ENCODE measurements at places on chromosomes 16 and 17. TPM values are rescaled to one million over a fixed set of nuclear protein-coding genes. Genes with fewer than 3 reads are reported as not detected.

DNA sequence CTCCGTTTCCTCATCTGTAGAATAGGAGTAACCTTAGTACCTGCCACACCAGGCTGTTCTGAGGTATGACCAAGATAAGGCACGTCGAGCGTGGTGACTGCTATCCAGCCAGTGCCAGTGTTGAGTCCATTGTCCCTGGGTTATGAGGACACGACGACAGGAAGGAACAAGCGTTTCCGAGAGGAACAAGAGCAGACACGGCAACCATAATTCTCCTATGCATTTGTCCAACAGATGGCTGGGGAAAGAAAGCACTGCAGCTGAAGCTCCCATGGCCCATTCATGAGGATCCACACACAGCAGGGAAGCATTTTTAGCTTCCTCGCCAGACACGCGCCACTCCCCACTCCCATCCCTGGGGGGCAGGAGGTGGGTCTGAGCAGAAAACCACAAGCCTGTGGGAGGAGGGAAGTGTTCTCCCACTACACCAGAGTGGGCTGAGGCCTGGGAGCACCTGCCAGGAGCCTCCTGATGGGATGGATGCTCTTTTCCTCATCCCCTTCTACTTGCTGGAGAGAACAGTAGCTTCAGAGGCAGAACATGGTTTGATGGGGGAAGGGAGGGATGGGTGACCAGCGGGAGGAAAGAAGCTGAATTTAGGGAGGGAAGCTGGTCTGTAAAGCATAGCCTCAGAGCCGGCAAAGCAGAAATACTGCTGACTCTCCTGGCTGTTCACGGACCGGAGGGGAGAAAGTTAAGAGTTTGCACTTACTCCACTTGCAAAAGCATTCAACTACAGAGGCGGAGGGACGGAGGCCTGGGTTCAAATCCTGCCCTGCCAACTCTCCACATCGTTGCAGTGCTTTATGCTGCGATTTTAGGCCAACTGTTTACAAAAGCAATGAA lies 2.7 kb downstream of the COTL1 start:
- no peak for DNase-seq

The C16orf74 gene
- polyA plus RNA-seq = 0.74 TPM

GRCh38 chr17:73103641-73104335 lies 11.3 kb upstream of the SLC39A11 start:
- no peak for DNase-seq

The ARL4D gene
- polyA plus RNA-seq = 7.9 TPM

DNA sequence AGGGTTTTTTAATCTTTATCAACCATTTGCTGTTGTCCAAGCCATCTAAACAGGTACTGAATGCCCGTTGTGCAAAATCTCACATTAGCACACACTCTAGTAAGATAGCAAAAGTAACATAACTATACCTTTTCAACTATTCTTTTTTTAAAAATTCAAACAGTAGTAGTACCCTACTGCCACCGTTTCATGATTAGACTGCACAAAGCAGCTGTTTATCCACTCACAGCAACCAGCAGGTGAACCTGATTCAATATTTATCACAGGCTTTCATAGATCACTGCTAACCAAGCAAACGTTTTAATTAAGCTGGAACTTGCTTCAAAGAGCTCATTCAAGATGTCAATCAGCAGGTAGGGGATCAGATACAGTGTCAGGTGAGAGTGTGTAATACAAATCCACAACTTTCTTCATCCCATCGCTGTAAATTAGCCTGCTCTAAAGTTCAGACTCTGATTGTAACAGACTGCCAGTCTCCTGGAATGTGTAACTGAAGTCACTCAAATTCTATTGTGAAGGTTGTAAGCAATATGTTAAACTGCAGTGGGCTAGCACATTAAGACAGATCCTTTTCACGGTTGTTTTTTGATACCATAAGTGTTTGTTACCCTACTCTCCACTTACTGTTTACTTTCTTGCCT lies 47.3 kb downstream of the BRIP1 start:
- DNase-seq = no peak

DNA sequence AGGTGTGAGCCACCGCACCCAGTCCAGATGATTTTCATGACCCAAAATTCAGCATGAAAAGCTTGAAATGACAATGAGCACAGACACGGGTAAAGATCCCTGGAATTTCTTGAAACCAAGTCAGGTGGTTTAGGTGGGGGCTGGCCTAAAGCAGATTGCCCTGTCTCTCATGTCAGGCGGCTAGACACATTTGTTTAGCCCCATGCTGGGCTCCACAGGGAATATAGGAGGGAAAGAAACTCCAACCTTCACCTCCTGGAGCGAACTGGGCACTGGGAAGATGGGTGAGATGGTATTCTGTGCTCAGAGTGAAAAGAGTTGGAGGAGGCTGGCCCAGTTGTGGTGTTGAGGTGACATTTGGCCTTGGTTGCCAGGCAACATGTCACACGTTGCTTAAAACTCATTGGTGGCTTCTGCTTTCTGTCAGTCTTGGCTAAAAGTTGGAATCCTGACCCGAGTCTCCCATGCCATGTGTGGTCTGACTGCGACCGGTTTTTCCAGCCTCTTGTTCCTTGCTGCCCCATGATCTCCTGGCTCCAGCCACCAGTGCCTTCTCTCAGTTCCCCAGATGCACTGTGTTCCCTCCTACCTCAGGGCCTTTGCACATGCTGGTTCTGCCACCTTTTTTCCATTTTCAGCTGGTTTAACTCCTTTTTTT lies 113.7 kb downstream of the ABCC6 start:
- DNase-seq = no peak

The IRX3 gene
- 18.4 TPM for polyA plus RNA-seq

GRCh38 chr16:2040041-2040786 lies 7.4 kb downstream of the NTHL1 start:
- no peak for DNase-seq

DNA sequence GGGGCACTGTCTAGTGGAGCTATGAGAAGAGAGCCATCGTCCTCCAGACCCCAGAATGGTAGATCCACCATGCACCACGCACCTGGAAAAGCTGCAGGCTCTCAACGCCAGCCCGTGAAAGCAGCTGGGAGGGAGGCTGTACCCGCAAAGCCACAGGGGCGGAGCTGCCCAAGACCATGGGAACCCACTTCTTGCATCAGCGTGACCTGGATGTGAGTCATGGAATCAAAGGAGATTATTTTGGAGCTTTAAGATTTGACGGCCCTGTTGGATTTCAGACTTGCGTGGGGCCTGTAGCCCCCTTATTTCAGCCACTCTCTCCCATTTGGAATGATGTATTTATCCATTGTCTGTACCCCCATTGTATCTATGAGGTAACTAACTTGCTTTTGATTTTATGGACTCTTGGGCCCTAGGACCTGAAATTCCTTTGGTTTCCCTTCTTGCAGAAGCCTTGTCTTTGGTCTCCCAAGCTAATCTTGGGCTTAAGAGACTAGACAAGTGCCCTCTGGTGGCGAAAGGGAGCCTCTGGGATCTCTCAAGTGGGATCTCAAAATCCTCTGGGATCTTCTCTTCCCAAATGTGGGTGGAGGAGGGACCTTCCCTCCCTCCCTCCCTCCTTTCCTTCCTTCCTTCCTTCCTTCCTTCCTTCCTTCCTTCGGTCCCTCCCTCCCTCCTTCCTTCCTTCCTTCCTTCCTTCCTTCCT lies 58.2 kb upstream of the HAPSTR1 start:
- no peak for DNase-seq

DNA sequence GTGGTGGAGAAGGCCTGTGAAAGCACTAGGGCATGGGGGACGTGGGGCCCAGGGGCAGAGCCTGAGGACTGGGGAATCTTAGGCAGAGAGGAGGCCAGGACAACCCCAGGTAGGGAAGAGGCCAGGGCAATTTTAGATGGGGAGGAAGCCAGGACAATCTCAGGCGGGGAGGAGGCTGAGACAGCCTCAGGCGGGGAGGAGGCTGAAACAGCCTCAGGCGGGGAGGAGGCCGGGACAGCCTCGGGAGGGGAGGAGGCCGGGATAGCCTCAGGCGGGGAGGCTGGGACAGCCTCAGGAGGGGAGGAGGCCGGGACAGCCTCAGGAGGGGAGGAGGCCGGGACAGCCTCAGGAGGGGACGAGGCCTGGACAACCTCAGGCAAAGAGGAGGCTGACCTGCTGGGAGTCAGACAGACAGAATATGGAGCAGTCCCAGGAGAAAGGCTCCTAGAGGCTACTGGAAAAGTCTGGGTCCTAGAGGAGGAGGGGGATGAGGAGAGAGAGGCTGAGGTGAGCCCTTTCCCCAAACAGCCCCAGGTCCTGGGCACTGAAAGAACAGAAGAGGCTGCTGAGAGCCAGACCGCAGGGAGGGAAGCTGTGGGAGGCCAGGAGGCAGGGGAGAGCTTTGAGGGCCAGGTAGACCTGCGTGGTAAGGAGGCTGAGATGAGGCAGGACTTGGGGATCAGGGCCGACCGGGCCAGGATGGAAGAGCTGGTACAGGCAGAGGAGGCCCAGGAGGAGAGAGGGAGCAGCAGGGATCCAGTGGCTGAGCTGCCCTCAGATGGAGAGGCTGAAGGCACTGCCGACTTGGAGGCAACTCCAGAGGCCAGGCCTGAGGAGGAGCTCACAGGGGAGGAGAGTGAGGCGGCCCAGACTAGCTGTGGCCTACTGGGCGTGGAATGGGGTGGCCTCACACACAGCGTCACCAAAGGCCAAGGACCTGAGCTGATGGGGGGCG lies 1.6 kb downstream of the APOBR start:
- DNase-seq = no peak

- DNase-seq = no peak
Observed at GRCh38 chr17:74257311-74257710, 16.7 kb upstream of the DNAI2 start.

Measured in muscle of arm (tissue), 14 donors.